Stimulated activated CD8-positive, alpha-beta memory T cell treated with anti-CD3 and anti-CD28 coated beads, Interleukin-2, amount 100 ng/mL, for 1 hour (primary cell): ENCODE measurements at places on chromosomes 6 and 20.

GRCh38 chr6:31792761-31793171 is 2.8 kb downstream of the VARS1 start:
- DNase-seq, result no peak

DNA sequence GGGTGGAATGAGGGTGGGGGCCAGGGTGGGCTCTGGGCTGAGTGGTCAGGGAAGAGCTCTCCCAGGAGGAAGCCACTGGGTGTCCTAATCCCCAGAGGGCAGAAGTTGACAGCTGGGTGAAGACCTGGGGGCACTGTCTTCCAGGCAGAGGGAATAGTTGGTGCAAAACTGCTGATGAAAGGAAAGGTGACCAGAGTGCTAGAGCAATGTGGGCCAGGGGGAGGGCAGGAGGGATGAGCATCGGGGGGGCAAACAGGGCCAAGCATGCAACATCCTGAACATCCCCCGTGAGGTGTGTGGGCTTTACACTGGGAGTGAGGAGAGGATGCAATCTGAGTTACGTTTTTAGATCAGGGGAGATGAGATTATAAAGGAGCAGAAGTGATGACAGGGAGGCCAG is 97.8 kb downstream of the NOL4L start:
- DNase-seq, result no peak

DNA sequence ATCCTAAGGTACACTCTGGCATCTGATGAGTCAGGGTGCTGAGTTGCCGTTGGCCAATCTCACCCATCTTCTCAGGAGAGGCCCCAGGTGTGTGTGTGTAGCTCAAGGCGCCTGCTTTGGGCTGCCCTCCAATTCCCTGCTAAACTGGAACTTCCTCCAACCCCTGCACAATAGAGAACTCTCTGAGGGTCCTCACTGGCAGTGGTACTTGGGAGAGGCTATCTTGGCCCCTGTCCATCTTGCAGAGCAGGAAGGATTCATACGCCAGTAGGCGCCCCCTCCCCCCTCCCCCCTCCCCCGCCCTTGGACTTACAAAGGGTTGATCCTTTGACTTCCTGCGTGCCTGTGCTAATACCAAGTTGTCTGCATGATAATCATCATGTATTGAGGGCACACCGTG is 173.6 kb downstream of the SASH1 start:
- no peak for DNase-seq

DNA sequence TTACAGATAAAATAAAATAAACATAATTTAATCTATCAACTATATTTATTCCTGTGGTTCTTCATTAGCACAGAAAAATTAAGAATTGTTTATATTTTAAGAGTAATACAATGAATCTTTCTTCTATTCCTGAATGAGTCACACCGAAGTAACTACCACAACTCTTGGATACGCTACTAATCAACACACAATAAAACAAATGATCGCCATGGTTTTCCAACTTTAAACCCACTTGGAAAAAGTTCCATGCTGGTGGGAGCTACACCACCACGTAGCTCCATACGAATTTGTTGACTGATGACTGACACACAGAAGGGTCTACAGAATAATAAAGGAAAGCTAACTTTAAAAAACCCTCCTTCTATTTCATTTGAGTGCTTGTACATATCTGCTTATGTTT is 135.8 kb upstream of the NEDD9 start:
- DNase-seq, result no peak

- DNase-seq, result no peak
Measured at GRCh38 chr20:48739395-48740291, 88.2 kb downstream of the PREX1 start.

- no peak for DNase-seq
Measured at GRCh38 chr6:118641042-118641441, 10.3 kb downstream of the CEP85L start.

DNA sequence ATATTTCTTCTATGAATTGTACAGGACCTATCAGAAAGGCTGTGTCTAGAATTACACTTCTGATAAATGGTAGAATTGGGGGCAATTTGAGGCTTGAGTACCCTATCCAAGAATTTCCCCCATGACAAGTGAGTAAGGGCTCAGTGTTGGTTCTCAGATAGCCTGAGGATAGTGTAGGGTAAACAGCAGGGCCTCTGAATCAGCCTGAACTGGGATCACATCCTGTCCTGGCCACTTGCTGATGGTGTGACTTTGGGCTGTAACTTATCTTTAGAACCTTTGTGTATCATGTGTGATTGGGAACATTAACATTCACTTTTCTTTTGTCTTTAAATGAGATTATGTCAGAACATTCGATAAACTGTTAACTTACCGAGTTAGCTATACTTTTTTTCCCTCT is 151.0 kb downstream of the CLIC5 start:
- DNase-seq, result no peak

DNA sequence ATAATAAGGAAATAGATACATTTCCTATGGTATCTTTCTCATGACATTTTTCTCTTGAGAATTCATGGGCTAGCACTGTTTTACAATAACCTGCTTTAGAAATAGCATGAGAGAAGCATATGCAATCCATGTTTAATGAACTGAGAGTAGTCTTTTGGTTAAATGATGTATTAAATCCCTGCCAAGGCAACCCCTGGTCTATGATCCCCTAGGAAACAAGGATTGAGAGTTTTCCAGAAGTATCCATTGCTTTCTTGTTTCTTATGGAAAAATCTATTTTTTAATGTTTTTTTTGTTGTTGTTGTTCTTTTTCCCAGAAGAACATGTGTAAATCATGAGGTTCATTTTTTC is 390.5 kb upstream of the HSF2 start:
- no peak for DNase-seq

- no peak for DNase-seq
Measured at GRCh38 chr20:53866794-53867740, 203.3 kb downstream of the BCAS1 start.

DNA sequence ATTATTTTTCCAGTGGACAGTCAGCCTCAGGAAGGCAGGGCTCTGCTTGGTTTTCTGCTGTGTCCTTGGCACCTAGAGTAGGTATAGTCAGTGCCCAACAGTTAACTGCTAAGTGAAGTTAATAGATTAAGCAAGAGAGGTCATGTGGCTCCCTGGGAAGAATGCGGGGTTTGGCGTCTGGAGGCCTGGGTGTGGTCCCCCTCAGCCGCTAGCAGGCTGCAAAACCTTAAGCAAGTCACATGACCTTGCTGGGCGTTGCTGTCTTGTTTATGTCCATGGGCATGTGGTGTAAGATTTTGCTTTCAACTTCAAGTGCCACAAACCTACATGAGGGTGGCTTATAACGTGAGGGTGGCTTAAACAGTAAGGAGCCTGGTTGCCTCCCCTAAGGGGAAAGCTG is 75.5 kb upstream of the SCP2D1 start:
- no peak for DNase-seq

GRCh38 chr6:40387871-40388264 is 199.3 kb downstream of the LRFN2 start:
- DNase-seq, result no peak

- no peak for DNase-seq
Measured at GRCh38 chr6:148104131-148104530, 238.5 kb upstream of the SASH1 start.

- DNase-seq, result no peak
Measured at GRCh38 chr6:9136141-9136822, 700.9 kb upstream of the SLC35B3 start.

DNA sequence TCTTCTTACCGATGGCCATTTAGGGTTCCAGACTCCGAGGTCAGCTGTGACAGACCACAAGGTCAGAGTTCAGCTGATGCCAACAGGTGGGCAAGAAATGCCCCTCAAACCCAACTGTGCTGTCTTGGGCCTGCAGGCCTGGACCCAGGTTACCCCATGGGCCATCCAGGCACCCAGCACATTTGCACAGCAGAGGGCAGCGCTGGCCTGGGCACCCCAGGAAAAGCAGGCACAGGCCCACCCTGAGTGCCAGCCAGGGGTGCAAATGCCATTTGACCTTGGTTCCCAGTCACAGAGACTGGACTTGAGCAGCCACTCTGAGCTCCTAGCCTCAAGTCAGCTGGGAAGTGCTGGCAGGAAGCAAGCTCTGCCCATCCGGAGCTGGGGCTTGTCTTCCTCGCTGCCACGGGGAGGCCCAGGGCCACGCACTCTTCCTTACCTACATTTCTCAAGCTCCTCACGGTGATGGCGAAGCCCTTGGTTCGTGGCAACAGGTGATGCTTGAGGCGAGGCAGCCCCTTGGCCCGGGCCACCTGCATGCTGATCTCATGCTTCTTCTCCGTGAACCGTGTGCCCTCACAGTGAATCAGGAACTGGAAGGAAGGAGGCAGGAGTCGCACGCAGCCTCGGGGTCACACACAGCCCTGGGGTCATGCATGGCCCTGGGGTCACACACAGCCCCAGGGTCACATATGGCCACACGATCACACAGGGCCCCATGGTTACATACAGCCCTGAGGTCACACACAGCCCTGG is 120.8 kb downstream of the AGPAT4 start:
- DNase-seq, result no peak

- no peak for DNase-seq
Measured at GRCh38 chr20:24132246-24132645, 143.7 kb upstream of the GGTLC1 start.

DNA sequence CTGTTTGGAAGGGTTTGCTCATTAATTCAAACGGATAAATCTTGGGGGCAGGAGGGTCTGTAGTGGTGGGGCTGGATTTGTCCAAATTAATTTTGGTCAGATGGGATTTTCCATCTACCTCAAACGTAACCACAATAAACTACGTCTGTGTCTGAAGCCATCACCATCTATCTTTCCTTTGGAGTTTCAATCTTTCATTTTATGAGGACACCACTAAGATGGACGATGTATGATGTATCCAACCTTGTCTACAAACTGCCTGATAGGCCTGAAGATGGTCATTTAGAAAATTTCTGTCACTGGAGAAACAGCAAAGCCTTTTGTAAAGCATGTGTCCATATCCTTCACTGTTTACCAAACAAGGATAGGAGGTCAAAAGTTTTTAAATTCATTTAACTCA is 138.6 kb upstream of the MARCKS start:
- no peak for DNase-seq

DNA sequence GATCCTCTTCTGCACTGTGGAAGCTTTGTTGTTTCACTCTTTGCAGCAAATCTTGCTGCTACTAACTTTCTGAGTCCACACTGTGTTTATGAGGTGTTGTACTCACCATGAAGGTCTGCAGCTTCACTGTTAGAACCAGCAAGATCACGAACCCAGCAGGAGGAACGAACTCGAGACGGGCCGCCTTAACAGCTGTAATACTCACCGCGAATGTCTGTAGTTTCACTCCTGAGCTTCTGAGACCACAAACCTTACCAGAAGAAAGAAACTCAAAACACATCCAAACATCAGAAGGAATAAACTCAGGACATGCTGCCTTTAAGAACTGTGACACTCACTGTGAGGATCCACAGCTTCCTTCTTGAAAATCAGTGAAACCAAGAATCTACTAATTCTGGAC is 48.1 kb upstream of the MBOAT1 start:
- no peak for DNase-seq

- no peak for DNase-seq
Measured at GRCh38 chr20:63404129-63405085, 43.3 kb upstream of the CHRNA4 start.

- no peak for DNase-seq
Measured at GRCh38 chr6:53203483-53203882, 54.8 kb upstream of the GCM1 start.

DNA sequence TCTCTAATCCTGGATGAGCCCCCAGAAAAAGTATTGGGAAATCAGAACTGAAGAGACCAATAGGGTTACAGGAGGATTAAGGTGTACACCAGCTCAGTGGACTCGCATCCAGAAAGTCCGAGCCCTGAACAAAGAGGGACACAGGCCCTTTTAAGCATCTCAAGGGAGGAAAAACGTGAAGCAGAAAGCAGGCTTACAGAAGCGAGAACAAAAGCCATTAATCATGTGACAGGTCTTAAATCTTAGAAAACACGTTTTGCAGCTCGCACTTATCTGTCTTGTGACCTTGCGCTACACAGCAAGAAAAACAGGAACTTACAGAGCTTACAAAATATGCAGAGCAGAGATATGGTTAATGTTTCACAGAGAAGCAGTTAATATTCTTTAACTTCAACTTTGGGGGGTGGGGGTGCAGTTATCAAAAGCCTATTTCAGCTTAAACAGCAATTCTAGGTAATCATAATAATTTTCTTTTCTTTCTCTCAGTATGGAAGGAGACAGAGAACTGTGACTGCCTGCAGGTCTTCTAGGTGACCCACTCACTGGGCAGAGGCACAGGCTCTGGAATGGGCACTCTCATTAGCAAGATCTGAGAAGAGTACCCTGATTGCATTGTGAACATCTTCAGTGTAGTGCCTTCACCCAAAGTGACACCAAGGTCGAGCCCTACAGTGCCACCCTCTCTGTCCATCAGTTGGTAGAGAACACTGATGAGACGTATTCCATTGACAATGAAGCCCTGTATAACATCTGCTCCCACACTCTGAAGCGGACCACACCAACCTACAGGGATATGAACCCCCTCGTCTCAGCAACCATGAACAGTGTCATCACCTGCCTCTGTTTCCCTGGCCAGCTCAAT is 65.0 kb upstream of the MOCS1 start:
- no peak for DNase-seq

DNA sequence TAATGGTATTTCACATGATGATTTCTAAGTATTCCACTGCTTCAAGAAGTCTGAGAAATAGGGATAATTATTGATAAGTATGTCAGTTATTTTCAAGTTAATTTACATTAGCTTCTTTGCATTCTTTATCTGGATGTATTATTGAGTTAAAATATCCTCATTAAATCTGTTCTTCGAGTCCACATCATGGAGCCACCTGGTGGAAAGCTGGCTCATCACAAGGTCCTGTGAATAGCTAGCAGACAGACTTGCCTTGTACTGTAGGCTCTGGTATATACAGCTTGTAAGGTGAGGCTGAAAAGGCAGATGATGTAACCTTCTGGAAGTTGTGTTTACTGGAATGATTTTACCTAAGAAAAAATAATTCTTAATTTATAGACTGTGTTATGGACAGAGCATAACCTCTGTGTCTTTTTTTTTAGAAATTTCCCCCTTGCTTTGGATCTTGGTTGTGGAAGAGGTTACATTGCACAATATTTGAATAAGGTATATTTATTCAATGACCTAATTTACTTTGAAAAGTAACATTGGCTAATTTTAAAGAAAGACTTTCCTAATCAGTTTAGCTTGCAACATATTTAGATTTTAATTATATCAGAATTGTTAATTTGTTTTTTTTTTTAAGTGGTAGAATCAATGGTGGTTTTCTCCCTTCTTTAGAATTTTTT is 3.5 kb downstream of the NDUFAF5 start:
- no peak for DNase-seq

DNA sequence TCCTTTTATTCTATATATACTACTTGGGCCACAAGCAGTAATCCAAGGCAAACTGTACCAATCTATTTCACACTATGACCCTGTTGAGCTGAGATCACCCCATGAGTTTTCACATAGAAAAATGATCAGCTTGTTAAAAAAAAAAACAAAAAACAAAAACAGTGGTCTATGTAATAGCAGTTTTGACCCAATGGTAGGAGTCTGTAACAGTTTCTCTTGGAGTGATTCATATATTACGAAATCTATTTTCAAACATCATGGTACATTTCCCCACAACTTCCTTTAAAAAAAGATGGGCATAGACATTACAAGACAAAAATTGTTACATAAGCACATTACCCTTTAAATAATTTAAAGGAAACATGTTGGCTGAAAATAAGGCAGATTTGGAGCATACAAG is 78.1 kb downstream of the PRSS35 start:
- DNase-seq, result no peak

GRCh38 chr20:15814360-15814759 is 758.9 kb downstream of the KIF16B start:
- no peak for DNase-seq

GRCh38 chr6:51887859-51888258 is 199.6 kb downstream of the PKHD1 start:
- DNase-seq, result no peak
